ENCODE measurements at places on chromosomes 1 and 21.

DNA sequence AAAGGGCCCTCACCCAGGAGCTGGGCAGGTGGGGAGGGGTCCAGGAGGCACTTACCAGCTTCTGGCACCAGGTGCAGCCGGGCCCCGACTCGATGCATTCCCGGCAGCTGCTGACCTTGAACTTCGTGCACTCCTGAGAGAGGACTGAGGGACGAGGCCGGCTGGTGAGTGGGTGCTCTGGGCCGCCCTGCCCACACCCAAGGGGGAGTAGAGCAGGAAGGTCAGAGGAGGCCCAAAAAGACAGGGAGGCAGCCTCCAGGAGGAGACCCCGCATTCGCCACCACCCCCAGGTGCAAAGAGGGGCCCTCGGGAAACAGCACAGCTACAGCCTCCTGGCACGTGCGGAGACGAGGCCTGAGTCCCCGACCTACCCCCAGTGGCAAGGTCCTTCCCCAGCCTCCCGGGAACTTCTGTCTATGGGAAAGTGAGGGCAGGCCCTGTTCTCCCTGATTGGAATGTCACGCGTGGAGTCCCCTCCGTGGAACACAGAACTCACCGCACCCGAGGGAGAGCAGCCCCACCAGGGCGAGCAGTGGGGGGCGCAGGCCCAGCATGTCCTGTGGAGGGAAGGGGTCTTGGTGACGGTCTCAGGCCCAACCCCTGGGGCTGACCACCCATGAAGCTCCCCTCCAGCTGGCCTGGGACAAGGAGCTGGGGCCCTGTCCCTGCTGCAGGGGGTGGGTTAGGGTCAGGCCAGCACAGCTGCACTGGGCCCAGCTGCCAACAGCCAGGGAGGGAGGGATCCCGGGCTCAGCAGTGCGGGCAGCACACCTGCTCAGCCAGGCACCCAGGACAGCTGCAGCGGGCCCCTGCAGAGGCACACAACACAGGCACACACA lies 10.3 kb downstream of the ITGB2 start:
- DNase-seq, result no peak

- DNase-seq, result no peak
Observed at GRCh38 chr1:197896301-197896700, 6.1 kb upstream of the C1orf53 start.

- no peak for DNase-seq
Observed at GRCh38 chr1:25971066-25971810, 26.6 kb downstream of the PAFAH2 start.

DNA sequence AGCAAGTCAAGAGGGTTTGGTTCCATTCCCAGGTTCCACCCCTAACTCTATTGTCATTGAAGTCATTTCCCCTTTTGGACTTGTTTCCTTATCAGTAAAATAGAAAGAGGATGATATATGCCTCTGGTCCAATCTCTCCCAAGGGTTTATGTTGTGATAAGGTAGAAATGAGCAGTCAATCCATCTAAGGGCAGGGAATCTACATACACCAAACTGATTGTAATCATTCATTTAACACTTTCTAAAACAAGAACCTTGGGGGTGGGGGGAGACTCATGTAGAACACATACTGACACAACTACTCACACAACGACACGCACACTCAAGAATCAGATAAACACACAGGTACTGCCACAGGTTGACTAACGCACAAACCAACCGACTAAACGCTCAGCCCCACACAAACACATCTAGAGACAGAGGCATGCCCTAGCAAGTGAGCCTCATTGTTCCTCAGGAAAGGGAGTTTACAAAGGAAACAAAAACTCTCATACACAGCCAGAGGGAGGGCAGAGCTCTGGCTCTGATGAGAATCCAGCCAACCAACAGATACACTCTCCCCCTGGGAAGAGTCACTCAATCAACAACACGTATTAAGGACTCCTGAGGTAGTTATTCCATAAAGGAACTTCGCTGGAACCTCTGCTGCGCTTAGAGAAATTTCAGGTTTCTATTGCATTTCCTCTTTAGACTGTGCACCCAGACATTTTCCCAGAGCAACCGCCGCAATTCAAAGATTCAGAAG lies 1.0 kb downstream of the F11R start:
- DNase-seq, result no peak

- no peak for DNase-seq
Observed at GRCh38 chr1:18633422-18634155, 2.9 kb downstream of the PAX7 start.

DNA sequence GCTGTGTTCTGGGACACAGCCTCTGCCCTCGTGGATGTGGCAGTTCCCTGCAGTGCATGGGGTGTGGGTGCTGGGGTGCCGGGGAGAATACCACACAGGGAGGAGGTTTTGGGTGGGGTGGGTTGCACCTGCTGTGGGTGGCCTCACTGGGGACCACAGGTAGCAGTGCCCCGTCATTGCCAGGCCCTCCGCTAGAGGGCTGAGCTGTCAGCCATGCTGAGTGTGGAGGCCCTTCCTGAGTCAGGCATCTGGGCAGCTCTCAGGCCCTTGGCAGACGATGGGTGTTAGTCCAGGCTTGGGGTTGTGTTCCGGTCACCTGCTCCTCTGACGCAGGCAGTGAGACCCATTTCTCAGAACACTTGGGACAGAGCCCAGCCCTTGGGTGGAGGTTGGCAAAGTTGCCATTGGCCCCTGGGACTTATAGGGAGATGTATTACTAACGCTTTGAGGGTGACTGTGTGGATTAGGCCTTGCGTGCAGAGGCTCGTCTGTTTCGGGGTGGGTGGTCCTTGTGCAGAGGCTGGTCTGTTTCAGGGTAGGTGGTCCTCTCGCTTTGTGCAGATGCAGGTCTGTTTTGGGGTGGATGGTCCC lies 23.9 kb downstream of the PCNT start:
- no peak for DNase-seq

- DNase-seq, result no peak
Observed at GRCh38 chr1:163250382-163250974, 47.8 kb upstream of the RGS5 start.

DNA sequence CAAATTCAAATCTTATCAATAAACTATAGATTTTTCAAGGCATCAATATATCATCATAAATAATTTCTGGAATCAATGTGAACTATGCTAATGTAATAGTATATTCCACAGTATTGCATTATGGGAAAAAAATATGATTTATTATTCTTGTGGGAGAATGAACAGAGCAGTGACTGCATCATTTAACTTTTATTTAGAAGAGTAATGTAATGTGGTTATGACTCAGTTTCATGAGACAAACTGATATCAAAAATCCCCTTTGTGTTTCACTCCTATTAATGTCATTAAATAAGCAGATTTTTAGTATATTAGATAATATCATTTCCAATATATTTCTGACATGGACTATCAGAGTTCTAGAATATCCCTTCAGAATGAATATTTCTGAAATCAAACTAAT lies 187.6 kb downstream of the LRRC40 start:
- no peak for DNase-seq

- no peak for DNase-seq
Observed at GRCh38 chr1:3821447-3821846, 25.1 kb upstream of the LRRC47 start.

DNA sequence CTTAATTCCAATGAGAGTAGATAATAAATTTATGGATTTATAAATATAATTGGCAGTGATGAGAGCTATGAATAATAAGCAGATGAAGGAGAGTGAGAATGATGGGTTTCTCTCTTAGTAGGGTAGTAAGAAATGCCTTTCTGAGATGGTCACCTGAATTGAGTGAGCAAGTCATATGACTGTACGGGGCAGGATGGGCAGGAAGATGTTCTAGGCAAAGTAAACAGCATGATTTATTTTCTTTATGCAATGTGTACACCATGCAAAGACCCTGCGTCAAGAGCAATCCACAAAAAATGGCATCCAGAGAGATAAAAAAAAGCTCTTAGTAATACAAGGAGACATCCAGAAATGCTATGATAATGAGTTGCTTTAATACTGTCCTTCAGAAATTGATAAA lies 409.9 kb downstream of the HLX start:
- no peak for DNase-seq

DNA sequence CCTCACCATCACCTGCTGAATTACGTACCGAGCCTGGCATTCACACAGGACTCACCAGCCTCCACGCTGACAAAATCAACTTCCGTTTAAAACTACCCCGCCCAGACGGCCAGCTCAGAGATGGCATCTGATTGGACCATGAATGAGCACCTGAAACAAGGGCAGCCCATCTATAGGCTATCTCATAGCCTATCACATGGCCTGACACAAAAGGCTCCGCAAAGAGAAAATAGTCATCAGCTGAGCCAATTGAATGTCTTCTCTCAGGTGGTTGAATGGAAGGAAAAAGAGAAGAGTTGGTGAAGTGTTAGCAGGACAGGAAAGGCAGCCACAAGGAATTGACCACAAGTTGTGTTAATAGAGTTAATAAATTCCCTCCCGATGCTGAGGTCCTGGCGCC lies 50.6 kb upstream of the ZC3H12A start:
- no peak for DNase-seq

DNA sequence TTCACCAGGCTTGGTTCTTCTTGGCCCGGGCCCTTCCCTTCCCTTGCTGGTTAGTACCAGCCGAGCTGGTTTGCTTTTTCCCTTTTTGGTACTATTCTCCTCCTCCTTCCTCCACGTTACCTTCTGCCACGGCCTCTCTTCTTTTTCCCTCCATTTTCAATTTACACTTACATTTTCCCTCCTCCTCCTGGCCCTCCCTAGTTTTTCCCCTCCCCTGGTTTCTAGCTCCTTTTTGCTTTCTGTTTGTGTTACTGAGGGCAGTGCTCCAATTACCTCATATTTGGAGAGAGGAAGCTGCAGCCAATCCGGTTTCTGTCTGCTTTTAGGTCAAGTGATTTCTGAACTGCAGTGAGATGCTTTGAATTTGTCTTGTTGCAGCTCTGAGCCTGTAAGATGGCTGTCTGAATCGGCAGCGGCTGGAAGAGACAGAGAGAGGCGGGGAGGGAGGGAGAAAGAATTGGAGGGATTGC lies 63.7 kb downstream of the MACF1 start:
- DNase-seq, result peak; percentile 67

DNA sequence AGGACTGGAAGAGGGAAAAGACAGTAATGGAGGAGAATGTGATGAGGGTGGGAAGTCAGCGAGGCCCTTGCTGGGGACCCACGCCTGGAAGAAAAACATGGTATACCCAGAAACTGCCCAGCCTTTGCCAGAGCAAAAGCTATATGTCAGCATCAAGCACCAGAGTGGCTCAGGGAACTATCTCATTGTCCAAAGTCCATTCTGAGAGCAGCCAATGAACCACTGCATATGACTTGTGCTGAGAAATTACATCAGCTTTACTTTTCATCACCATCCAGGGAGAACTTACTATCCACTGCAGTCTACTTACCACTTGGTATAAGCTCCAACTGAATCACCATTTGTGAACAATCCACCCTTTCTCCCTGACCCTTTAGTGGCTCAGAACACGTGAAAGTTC lies 148.1 kb downstream of the TTLL7 start:
- DNase-seq, result no peak

GRCh38 chr1:180616439-180616838 lies 15.4 kb upstream of the XPR1 start:
- DNase-seq, result no peak

DNA sequence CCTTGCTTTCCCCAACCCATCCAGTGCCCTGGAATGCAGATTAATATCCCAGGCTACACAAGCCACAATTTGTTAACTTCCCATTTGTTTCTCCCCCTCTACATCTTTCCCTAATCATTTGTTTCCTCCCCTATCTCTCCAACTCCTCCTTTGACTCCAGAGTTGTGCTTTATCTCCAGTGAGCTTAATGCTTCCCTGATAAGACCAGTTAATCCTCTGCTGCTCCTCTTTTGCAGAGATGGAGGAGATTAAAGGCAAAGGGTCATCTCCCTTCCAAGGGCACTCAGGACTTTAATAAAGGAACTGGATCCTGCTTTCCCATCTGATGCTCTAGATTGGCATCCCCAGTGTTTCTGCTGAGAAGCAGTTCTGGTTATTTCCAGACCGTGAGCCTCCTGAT lies 7.1 kb downstream of the FAM78B start:
- no peak for DNase-seq

- DNase-seq, result peak; percentile 95
Observed at GRCh38 chr1:7470904-7471638, 300.0 kb upstream of the VAMP3 start.

- DNase-seq, result peak; percentile 85
Observed at GRCh38 chr21:27192281-27192949, 225.5 kb upstream of the ADAMTS5 start.

DNA sequence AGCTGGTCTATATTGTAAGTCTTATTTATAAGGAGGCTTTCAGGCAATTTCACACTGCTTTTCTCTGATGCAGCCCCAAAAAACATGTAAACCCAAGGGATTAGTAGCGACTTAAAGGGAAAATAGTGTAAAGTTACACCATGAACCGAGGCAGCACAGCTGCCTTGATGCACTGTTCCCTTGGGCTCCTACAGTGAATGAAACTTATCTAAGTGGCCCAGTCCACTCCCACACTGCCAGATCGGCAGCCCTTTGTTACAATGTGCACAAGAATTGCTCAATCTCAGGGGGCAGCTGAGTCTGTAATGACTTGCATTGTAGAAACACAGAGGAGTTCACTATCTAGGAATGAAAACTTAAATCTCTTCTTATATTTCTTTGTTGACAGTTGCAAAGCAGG lies 120.8 kb upstream of the ADGRL2 start:
- no peak for DNase-seq

DNA sequence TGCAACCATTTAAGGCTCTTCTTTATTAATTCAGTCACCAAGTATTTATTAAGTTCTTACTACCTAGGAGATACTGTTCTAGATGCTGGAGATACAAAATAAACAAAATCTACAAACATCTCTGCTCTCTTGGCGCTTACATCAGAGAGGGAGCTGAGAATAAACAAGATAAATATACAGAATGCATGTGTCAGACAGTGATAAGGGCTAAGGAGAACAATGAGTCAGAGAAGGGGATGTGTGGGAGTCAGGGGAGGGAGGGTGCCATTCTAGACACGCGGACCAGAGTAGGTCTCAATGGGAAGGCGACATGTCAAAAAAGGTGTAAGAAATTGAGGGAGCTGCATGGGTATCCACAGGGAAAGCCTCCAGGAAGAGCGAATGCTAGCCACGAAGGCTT lies 393.2 kb downstream of the RWDD3 start:
- DNase-seq, result no peak

- no peak for DNase-seq
Observed at GRCh38 chr1:45326627-45327623, at the start of gene HPDL. Gene HPDL, plus strand, starts transcription at chr1:45326895. Its CDS starts 254 bp downstream, at chr1:45327149.

Measured in fibroblast of skin of left quadriceps (primary cell).